ENCODE measurements at places on chromosomes 6 and 20. TPM values are rescaled to one million over a fixed set of nuclear protein-coding genes. Genes with fewer than 3 reads are reported as not detected.

- no peaks in the 10 kb centered on the region for H3K4me1 ChIP-seq
- no peaks in the 10 kb centered on the region for H3K27me3 ChIP-seq
- H3K27ac ChIP-seq, result no peak overlapping the region
- DNase-seq, result no peak
- H3K36me3 ChIP-seq, result no peaks in the 10 kb centered on the region
- no peak overlapping the region for H3K4me3 ChIP-seq
Observed at GRCh38 chr6:71408787-71409723, 120.4 kb downstream of the OGFRL1 start.

DNA sequence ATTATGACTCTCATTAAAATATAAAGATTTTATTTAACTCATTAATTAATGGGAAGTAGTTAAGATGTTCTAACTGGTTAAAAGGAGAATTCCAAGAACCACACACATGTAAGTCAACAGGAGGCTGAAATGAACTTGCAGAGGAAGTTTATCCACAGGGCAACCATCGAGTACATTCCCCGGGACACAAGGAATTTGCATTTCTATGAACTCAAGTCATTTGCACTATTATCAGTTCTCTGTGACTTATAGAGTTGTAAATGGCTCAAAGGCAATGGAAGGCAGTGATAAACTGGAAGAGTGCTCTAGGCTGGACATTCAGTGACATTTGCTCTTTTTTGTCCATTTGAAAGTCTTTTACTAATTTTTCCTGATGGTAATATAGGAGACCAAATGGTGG is 97.4 kb downstream of the SNX5 start:
- H3K36me3 ChIP-seq, result no peaks in the 10 kb centered on the region
- no peak for DNase-seq
- H3K27ac ChIP-seq, result no peak overlapping the region

- H3K27me3 ChIP-seq, result peaks cover 52% of the 10 kb centered on the region
- DNase-seq, result no peak
- H3K4me3 ChIP-seq, result no peak overlapping the region
- no peaks in the 10 kb centered on the region for H3K4me1 ChIP-seq
- H3K27ac ChIP-seq, result no peak overlapping the region
Observed at GRCh38 chr6:43457643-43458042, 2.3 kb upstream of the DLK2 start.

GRCh38 chr6:81875782-81876293 is 123.4 kb upstream of the TENT5A start:
- no peaks in the 10 kb centered on the region for H3K27me3 ChIP-seq
- no peaks in the 10 kb centered on the region for H3K36me3 ChIP-seq
- H3K27ac ChIP-seq, result no peak overlapping the region
- H3K4me3 ChIP-seq, result no peak overlapping the region
- DNase-seq, result no peak
- no peaks in the 10 kb centered on the region for H3K4me1 ChIP-seq

DNA sequence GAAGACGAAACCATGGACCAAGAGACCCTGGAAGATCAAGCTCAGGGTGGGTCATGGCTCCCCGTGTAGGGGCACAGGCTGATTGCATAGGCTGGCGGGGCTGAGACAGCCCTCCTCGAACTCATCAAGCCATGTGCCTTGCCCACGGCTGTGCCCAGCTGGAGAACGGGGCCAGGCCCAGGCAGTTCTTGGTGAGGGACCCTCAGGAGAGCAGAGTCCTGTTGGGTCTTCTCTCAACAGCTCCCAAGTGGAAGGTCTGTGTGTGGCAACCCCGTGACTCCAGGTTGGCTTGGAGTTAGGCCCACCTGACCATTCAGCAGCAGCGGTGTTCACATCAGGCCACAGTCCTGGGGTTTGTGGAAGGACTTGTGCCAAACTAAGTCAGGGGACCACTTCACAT is 276.5 kb downstream of the QKI start:
- no peaks in the 10 kb centered on the region for H3K4me1 ChIP-seq
- no peaks in the 10 kb centered on the region for H3K27me3 ChIP-seq
- no peak for DNase-seq
- H3K4me3 ChIP-seq, result no peak overlapping the region
- H3K36me3 ChIP-seq, result no peaks in the 10 kb centered on the region

DNA sequence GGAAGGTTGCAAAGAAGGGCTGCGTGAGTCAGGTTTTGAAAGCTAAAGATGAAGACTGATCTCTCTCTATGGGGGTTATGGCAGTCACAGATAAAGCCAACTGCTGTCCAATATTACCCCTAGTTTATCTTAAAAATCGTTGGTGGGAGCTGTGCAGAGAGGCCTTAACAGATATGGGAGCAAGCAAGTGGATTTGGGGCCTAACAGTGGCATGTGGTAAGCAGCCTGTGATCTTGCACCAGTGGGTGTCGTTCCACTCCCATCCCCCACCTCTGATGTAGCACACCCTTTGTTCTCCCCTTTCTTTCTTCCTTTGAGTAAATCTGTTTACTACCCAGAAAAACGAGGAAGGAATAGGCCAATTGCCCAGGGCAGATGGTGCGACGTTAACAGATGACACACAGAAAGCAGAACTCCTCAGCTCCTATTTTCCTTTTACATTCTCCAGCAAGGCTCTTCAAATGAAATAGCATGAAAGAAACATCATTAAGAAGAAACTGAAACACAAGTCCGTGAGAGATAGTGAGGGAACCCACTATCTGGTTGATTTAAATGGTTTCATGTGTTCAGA is 274.1 kb upstream of the CITED2 start:
- H3K36me3 ChIP-seq, result no peaks in the 10 kb centered on the region
- H3K27ac ChIP-seq, result no peak overlapping the region
- H3K4me3 ChIP-seq, result no peak overlapping the region

DNA sequence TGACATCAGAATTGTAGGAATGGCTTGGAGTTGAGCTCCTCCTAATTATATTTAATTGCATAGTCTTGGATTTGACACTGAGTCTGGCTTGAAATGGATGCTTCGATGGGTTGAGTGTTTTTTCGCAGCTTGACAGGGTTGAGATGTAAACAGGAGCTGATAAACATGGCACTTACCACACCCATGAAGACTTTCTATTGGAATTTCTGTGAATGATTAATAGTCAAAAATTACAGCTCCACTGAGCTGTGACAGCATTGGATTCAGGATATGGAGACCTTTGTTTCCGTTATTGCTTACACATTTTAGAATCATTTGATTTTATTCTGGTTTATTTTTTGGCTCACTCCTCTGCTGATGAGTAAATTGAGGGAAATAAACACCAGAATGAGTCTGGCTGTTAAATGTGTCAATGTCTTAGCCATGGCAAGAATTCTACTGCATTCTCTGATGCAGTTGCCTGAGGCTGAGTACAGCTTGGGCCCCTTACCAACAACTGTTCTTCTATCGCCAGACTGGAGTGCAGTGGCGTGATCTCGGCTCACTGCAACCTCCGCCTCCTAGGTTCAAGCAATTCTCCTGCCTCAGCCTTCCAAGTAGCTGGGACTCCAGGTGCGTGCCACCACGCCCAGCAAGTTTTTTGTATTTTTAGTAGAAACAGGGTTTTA is 128.1 kb upstream of the DOK5 start:
- no peaks in the 10 kb centered on the region for H3K4me1 ChIP-seq
- H3K27ac ChIP-seq, result no peak overlapping the region
- H3K27me3 ChIP-seq, result no peaks in the 10 kb centered on the region
- no peak overlapping the region for H3K4me3 ChIP-seq

GRCh38 chr6:89180971-89181370 is 35.1 kb downstream of the PM20D2 start:
- no peak overlapping the region for H3K27ac ChIP-seq
- no peak for DNase-seq
- H3K4me1 ChIP-seq, result no peaks in the 10 kb centered on the region
- no peaks in the 10 kb centered on the region for H3K36me3 ChIP-seq
- H3K27me3 ChIP-seq, result no peaks in the 10 kb centered on the region

NKAPL gene
- total RNA-seq, result 0.52 TPM

MAFB gene
- 3.5 TPM for total RNA-seq

UBE2V1 gene
- total RNA-seq, result 33.8 TPM

SEMG1 gene
- total RNA-seq, result 0.24 TPM

TBP gene
- total RNA-seq, result 12.7 TPM

ISM1 gene
- total RNA-seq, result 0.66 TPM

SPEF1 gene
- 0.05 TPM for total RNA-seq

Data from thymus (tissue), 14 donors.